Esophagus squamous epithelium (tissue), 5 donors: ENCODE measurements at places on chromosomes 3 and 15. TPM values are rescaled to one million over a fixed set of nuclear protein-coding genes. Genes with fewer than 3 reads are reported as not detected.

NLGN1 gene
- 0.34 TPM for total RNA-seq

CCR9 gene
- not detected for total RNA-seq

DNA sequence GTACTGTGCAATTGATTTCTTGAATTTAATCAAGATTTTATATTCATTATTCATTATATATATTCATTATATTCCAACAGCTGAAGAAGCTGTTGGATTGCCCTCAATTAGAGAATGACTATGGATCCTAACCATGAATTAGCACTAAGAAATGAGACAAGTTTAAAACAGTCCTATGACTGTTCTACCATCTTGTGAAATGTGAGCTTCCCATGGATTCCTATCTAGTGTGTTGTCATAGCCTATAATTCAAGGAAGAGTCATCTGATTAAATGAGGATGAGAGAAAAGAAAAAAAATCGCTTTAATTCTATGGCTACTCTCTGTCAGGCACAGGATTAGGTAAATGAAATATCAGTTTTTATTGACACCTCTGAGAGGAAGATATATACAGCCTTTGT, 696.6 kb upstream of the NAALADL2 start:
- DNase-seq = no peak

DNA sequence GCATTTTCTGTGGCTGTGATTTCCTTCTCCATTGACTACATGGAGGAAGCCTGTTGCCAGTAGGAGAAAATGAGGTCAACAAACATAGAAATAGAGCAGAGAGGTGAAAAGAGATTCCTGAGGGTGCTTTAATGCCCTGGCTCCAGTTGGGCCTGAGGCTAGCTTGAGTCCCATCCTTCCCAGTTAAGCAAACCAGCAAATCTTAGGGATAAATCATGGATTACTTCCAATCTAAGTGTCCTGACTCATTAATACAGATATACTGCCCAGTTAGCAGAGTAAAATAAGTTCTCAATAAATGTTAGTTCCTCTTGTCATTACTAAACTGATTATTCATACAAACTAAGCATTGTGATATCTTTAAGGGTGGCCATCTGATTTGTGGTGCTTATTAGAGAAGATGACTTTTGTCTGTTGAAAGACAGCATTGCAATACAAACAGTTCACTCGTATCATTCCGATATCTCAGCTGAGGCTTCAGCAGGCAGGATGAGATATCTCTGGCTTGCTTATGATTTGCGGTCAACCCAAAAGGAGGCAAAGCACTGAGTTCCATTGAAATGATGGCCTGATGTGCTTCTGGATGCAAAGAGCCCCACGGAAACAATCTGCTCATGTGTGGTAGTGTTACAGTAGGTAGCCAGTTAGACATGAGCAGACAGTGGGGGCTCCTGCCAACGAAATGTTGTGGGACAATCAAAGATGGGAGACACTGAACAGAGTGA, 6.6 kb upstream of the STARD5 start:
- DNase-seq = no peak

DNA sequence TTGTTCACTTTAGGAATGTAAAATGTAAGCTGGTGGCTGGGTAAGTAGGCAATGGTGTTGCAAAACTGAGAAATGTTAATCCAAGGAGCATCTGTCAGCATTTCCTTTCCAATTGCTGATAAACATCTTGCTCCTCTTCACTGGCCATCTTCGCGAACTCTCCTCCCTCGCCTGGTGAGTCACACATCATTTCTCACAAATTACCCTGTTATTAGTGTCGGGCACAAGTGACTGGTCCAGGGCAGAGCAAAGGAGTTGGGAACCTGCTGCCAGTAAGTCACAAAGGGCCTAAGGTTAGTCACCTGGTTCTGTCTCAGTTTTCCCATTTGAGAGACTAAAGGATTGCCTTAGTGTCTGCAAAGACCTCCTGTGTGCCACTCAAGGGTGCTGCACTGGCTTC, 13.0 kb downstream of the CERS3 start:
- no peak for DNase-seq

- no peak for DNase-seq
Observed at GRCh38 chr3:16382845-16383244, 117.8 kb downstream of the OXNAD1 start.

- no peak for DNase-seq
Observed at GRCh38 chr3:56881841-56882240, 80.1 kb upstream of the ARHGEF3 start.

DNA sequence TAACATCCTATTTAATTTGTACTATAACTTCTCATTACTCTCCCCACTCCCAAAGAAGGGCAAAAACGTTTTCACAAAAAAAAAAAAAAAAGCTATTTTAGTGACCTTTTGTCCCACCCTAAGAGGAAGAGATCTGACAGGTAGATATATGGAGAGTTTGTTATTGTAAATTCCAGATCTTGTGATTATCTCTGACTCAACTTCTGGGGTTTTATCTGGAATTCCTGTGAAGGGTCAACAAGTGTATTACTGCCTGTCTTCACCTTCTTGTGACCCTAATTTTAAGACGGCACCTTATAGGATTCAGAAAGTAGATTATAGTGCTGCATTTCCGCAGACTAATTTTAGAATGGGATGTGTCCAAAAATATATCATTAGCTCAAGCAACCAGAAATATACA, 205.9 kb upstream of the CDIN1 start:
- DNase-seq = no peak

DNA sequence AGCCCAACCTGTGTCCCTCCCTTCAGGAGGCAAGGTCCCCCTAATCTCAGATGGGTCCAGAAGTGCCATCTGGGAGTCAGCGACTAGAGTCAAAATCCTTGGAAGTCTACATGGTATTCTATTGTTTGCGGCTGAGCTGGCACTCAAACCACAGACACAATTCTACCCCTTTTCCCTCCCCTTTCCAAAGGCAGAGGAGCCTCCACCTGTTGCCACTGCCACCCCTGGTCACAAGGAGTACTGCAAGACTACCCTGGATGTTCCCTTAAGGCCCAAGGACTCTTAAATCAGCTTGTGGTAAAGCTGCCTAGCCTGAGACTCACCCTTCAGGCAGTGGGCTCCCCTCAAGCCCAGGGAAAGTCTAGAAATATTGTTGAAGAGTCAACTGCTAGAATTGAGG, 4.3 kb upstream of the OR5H6 start:
- DNase-seq = no peak

DNA sequence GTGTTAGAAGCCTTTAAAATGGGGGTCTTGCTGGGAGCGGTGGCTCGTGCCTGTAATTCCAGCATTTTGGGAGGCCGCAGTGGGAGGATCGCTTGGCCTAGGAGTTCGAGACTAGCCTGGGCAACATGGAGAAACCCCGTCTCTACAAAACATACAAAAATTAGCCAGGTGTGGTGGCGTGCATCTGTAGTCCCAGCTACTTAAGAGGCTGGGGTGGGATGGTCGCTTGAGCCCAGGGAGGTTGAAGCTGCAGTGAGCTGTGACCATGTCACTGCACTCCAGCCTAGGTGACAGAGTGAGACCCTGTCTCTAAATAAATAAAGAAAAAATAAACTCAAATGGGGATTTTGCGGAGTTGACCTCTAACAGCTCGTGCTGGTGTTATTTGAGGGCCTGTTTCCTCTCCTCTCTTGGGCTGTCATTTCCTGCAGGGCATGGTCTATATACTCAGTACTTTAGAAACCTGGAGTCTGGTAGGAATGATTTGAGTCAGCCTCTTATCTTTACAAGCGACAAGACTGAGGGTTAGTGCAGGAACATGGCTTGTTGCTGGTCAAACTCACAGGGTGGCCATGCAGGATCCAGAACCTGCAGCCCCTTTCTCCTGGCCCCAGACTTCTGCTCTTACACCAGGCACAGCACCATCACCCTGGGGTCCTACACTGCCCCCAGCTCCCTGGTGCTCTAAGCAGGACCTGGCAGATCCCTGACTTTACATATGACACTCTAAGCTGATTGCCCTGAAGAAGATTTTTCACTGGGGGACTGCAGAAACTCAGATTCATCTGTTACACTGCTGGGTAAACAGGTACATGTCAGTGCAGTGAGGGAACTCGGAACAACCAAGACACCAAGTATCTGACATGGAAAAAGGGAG, 15.1 kb downstream of the EHD4 start:
- DNase-seq = no peak
